Motor neuron (in vitro differentiated cells): ENCODE measurements at places on chromosomes 11 and 22. TPM values are rescaled to one million over a fixed set of nuclear protein-coding genes. Genes with fewer than 3 reads are reported as not detected.
A peak's percentile ranks its signal among the peaks of the same experiment; 100 is the strongest.

The PNPLA5 gene
- total RNA-seq = 0.09 and 0.26 TPM in 2 replicates

The OVCH2 gene
- total RNA-seq = not detected in 2 replicates

The GCAT gene
- 14.0 and 16.3 TPM in 2 replicates for total RNA-seq

The MS4A1 gene
- 0.53 and 0.90 TPM in 2 replicates for total RNA-seq

The PARVG gene
- total RNA-seq = 0.59 and 0.76 TPM in 2 replicates

The ANO1 gene
- 0.19 and 0.22 TPM in 2 replicates for total RNA-seq

The MAPK11 gene
- total RNA-seq = 18.1 and 18.9 TPM in 2 replicates

The NPAS4 gene
- 12.7 and 19.1 TPM in 2 replicates for total RNA-seq

The CSRP3 gene
- not detected in 2 replicates for total RNA-seq

The MS4A12 gene
- 0.43 TPM in 1 of 2 replicates, not detected in the other for total RNA-seq

The KCNJ11 gene
- total RNA-seq = 0.21 and 0.64 TPM in 2 replicates

DNA sequence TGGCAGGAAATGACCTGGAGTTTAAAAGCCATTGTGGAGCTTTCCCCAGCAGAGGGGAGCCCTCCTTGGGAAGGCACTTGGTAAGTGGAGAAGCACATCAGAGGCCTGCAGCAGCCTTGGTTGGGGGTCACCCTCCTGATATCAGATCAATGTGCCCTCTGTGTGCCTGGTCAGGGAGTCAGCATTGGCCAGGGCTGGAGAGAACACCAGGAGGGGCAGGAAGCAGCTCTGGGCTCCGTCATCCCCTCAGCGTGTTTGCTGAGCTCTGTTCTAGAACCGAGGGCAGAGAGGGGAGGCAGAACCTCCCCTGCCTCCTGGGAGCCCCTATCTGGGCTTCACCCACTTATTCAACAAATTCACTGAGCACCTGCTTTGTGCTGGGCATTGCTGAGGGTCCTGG is 846.0 kb downstream of the TBC1D22A start:
- ATAC-seq = no peak

GRCh38 chr22:50696799-50697561 is 24.4 kb downstream of the SHANK3 start:
- ATAC-seq = peak; percentile 70

- no peak for ATAC-seq
Observed at GRCh38 chr11:10139143-10139542, 154.9 kb downstream of the SBF2 start.

DNA sequence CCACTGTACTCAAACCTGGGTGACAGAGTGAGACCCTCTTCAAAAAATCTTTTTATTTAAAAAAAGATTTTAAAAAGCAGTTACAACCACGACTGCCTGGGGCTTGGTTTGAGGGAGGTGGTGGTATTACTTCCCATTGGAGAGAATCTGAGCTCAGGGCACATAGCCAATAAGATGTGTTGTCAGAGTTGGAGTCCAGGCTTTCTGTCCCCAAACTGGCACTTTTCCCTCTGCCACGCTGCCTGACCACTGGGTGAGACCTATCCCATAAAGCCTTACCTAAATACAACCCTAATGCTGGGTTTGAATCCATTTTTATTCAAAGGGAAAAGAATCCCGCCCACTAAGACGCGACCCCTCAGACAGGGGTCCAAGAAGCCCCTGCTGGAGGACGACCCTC is 11.5 kb downstream of the CHADL start:
- no peak for ATAC-seq

GRCh38 chr11:3051196-3052108 is 5.8 kb downstream of the CARS1 start:
- peak; percentile 38 for ATAC-seq

- no peak for ATAC-seq
Observed at GRCh38 chr22:41917375-41917902, 2.6 kb upstream of the SHISA8 start.

- no peak for ATAC-seq
Observed at GRCh38 chr11:85809191-85809590, 1.8 kb downstream of the SYTL2 start.

- ATAC-seq = no peak
Observed at GRCh38 chr11:117978991-117979390, 7.2 kb upstream of the IL10RA start.

GRCh38 chr11:123760894-123761293 is 6.6 kb upstream of the OR6X1 start:
- ATAC-seq = no peak

DNA sequence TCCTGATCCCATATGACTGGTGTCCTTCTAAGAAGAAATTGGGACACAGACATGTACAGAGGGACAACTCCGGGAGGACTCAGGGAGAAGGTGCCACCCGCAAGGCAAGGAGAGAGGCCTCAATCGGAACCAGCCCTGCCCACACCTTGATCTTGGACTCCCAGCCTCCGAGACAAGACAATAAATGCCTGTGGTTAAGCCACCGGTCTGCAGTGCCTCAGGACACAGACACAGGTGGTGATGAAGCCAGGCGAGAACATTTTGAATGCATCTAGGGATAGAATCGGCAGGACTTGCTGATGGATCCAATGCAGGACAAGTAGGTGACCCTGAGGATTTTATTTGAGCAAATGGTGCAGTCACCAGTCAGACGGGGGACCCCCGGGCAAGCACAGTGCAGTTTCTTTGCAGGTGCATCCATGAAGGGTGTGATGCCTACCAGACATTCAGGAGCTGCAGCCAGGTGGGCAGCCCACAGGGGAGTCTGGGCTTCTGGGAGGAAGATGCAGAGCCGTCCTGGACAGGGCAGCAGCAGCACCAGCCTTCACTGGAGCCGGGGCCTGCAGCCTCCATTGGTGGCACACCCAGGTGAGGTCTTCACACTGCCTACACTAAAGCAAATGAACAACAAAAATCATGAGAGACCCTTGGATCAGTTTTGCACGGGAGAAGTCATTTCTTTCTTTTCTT is 20.2 kb upstream of the SEPTIN5 start:
- no peak for ATAC-seq

DNA sequence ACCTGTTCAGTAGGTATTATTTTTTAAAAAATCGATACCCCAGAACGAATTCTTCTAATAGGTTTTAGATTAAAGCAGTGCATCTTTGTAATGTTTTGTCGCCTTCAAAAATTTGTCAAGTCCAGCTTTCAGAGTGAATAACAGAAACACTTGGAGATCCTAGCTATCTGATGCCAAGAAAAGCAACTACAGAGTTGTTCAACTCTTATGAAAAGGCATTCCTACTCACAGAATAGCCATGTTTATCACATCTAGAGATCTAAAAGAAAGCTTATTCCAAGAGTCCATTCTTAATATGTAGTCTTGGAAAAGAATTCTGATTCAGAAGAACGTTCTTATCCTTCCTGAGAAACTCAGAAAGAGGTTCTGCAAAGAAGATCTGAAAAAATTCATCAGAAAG is 268.5 kb downstream of the TTC28 start:
- no peak for ATAC-seq

DNA sequence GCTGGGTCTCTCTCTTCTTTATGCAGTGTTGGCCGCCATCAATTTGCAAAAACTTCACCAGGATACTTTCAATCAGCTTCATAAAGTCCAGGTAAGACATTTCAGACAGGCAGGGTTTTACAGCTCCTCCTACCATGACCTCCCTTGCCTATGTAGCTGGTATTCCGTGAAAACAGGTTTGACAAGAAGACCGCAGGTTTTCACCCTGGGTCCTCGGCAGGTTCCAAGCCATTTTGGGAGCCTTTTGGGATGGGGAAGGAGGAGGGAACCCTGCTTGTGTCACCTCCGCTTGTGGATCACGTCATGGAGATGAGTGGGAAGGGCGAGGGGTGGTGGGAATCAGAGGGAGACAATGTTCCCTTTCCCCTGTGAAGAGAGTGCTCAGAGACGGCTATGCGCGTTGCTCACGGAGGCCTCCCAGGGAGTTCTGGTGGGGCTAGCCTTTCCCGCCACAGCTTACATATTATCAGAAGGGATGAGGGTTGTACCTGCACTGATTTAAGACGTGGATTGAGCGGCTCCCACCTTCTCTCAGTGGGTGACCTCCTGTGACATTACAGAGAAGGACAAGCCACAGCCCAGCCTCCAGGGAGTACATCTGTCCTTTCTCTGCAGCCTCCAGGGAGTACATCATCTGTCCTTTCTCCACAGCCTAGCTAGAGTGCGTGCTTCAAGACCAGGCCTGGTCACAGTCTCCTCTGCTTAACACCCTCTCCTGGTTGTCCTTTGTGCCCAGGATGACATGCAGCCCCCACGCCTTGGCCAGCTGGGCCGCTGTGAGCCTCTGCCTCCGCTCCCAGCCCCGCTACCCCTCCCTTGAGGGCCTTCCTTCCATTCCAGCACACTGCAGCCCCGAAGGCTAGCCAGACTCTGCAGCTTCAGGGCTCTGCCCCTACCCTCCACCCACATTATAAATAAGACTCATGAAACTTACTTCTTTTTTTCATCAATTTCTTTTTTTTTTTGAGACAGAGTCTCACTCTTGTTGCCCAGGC is 17.2 kb downstream of the GLB1L3 start:
- ATAC-seq = no peak

GRCh38 chr11:2796508-2797113 is 89.0 kb downstream of the CDKN1C start:
- no peak for ATAC-seq

DNA sequence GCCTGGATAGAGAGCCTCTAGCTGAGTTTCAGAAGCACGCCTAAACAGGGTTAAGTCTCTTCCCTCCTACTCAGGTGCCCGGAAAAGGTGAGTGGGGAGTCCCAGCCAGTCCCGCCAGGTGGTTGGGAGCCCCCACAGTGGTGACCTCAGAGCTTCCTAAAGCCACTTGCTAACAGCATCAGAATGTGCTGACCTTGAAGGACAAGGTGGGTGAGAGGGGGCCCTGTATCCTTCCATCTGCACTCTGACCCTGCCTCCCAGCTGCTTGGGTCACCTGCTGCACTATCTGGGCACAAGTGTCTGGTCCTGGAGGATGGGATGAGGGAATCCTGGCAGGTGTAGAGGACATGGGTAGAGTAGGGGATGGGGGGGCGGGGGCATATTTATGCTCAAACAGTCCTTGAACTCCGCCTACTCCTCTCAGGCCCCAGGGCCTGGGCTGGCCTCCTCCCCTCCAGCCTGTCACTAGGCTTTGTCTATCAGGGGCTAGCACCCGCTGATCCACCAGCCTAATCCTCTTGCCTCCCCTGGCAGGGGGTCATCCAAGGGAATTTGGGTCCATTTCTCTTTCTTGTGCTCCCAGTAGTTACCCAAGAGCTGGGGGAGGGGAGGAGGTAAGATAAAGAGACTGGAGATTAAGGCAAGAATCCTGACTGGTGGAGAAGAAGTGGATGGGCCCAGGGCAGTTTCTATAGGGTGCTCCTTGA is 3.4 kb downstream of the USP2 start:
- no peak for ATAC-seq

- no peak for ATAC-seq
Observed at GRCh38 chr11:19970944-19971343, 189.3 kb downstream of the DBX1 start.

GRCh38 chr11:14886513-14886912 is 5.5 kb downstream of the CYP2R1 start:
- ATAC-seq = no peak

DNA sequence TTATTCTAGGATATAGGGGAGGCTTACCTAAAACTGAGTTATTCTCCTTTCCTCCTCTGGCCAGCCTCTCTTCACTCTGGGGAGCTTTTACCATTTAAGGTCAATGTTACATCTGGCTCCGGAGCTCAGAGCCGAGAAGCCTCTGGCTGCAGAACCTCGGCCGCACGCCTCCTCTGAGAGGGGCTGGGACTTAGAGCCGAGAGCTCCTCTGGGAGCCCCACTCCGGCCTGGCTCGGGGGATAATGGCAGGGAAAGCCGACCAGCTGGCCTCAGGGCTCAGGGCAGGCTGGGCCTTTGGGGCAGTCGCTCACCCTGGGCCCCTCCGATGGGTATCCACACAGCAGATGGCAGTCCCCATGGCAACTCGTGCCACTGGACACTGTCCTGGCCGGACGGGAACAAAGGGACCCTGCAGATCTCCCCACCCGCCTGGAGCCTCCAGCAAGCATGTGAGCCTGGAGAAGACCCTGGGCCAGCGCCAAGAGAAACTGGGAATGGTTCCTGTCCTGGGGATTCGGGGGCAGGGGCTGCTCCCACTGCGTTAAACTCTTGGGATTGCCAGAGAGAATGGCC is at the start of gene IRAG1:
TSS of gene IRAG1 (minus strand) at position 247 of the 573 bp plus-strand sequence. CDS start at position 94, 153 bp downstream.
- ATAC-seq = peak; percentile 60

DNA sequence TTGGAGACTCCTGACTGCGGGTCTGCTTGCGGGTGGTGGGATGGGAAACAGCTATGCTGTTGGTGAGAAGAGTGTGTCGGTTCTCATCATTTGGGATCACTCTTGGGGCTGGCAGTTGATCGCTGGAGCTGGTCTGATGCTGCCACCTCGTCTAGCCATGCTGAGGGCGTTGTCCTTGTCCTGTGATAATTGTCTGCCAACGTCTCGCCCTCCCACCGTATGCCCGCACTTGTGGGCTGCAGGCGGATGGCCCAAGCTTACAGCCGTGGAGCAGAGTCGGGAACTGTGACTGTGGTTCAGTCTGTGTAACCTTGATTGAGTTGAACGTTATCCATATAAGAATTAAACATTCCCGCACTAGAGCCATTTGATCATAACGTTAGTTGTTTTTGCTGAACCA is 204.4 kb downstream of the TBC1D22A start:
- ATAC-seq = no peak

- ATAC-seq = no peak
Observed at GRCh38 chr11:129605815-129606214, 209.8 kb upstream of the TMEM45B start.

DNA sequence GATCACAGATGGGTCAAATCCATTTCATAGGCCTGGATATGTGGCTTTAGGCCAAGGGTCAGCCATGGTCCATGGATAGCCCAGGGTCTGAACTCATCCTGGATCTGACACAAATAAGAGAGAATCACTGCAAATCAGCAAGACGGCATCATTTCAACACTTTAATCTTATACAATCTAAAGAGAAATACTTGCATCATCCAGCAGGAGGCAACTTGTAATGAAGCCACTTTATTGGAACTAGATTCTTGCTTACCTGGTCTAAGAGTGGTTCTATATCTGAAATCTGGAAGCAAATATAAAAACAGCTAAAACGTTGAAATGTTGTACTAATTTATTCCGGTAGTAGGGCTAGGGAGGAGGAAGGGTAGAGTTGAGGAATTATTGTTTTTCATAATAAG is 870.1 kb downstream of the JRKL start:
- ATAC-seq = no peak
